SIG-M5 (cell line): ENCODE measurements at places on chromosomes 12 and 14.

DNA sequence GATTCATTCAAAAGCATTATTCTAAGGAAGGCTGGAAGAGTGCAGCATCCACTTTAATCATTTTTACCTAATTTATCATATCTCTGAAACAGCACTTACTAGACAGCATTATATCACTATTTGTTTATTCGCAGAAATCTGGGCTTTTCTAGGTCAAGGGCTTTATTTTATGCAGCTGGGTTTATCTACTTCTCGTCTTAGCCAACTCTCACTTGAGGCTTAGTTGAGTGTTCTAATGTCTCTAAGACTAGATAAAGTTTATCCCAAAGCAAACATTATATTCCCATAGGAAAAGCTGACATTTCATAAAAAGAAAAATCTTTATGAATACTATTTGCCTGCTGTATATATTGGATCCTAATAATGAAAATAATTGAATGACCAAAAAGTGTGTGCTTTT is 720.8 kb upstream of the FLRT2 start:
- no peak for DNase-seq

DNA sequence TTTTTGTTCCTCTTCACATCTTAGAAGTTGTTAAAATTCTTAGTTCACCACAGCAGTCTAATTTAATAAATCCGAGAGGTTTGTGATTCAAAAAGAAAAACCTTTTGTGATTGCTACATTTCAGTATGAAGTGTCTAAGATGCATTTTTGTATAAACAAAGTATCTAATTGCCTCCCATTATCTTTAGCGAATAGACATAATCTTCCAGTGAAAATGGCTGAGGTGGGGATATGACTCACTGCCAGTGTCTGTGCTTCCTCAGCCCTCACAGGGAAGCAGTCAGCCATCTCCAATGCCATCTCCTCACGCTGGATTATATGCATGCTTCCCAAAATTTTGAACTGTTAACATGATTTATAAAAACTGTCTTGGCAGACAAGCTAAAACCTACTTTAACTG is 7.6 kb downstream of the GCH1 start:
- no peak for DNase-seq

- DNase-seq: no peak
Measured at GRCh38 chr14:69077841-69078240, 75.1 kb downstream of the DCAF5 start.

- DNase-seq: no peak
Measured at GRCh38 chr12:68198507-68199086, 27.0 kb downstream of the IL26 start.

DNA sequence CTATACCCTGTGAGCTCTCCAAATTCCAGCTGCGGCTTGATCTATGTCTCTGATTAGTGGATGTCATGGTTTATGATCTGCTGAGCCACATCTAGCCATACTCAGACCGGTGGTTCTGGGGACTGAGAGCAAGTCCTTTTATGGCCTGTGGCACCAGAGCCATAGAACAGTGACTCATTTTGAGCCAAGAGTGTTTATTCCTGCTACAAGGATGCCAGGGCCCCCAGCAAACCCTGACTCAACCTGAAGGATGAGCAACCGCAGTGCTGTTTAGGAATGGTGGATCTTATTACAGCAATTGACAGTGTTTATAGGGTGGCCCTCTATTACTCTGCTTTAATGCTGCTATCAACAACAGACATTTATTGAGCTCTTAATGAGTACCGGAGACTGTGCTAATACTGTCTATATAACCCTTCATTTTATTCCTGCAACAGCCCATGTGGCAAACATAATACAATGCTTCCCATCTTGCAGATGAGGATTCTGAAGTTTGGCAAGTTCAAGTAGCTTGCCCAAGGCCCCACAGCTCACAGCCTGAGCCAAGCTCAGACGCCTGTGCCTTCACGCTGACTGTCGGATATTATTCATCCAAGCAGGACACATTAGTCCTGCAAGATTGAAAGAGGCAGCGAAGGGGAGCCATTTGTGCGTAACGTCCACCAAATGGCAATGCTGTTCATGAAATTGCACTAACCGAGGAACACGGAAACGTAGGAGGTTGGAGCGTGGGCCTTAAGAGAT is 273.6 kb upstream of the PWP1 start:
- no peak for DNase-seq
